ENCODE measurements at places on chromosomes 7 and 10. TPM values are rescaled to one million over a fixed set of nuclear protein-coding genes. Genes with fewer than 3 reads are reported as not detected.

Gene FAM13C
- total RNA-seq: 24.9 TPM

GRCh38 chr7:151142686-151143040, 24.8 kb downstream of the GBX1 start:
- no peaks in the 10 kb centered on the region for H3K4me1 ChIP-seq
- DNase-seq: no peak
- no peaks in the 10 kb centered on the region for H3K36me3 ChIP-seq

- H3K4me1 ChIP-seq: no peaks in the 10 kb centered on the region
- peak; percentile 54 for DNase-seq
- peak overlapping the region; percentile 16 for H3K4me3 ChIP-seq
- H3K27ac ChIP-seq: no peak overlapping the region
- no peaks in the 10 kb centered on the region for H3K27me3 ChIP-seq
- H3K36me3 ChIP-seq: no peaks in the 10 kb centered on the region
These were observed 212.4 kb downstream of the CCSER2 start for GRCh38 chr10:84540617-84541288.

Gene NRP1
- 47.1 TPM for total RNA-seq

Gene CPXM2
- 19.2 TPM for total RNA-seq

GRCh38 chr10:80598084-80598798, 60.5 kb downstream of the SH2D4B start:
- H3K27ac ChIP-seq: no peak overlapping the region
- H3K4me3 ChIP-seq: no peak overlapping the region
- H3K36me3 ChIP-seq: no peaks in the 10 kb centered on the region
- no peaks in the 10 kb centered on the region for H3K27me3 ChIP-seq

DNA sequence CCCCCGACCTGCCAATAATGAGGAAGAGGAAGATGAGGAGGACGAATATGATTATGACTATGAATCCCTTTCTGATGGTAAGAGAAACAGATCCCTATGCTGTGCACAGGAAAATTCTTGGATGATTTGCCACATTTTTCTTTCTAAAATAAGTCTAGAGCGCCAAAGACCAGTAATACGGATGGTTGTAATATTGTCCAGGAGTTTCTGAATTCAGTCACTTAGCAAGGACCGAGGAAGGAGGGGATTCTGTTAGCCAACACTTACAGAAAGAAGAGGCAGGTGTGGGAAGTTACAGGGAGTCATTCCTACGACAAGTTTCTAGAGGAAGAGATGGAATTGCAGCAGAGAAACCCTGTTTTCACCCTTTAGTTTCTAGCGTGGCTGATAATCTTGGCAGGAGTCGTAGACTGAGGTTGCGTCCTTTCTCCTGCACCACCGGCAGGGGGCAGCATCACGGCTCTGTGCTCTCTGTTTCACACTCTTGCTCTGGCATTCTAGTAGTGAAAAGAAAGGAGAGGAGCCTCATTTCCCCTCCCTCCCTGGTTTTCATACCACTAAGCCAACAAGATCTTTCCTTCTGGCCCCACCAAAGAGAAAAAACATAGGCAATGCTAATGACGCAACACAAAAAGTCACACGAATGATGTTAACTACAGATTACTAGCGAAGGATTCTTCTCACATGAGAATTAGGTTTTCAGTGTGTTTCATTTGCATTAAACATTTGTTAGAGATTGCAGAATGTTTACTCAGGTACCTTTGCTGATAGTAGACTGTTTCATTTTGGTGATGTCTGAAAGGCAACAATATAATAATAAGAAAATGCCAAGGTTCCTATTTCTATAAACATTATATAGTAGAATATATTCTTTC, 82.7 kb downstream of the NOC3L start:
- peak; percentile 26 for DNase-seq
- no peaks in the 10 kb centered on the region for H3K4me1 ChIP-seq
- no peaks in the 10 kb centered on the region for H3K36me3 ChIP-seq
- H3K4me3 ChIP-seq: no peak overlapping the region
- no peak overlapping the region for H3K27ac ChIP-seq
- H3K27me3 ChIP-seq: no peaks in the 10 kb centered on the region

Gene IQUB
- 2.4 TPM for total RNA-seq

Data from uterus (tissue), 4 donors.